Hematopoietic multipotent progenitor cell (in vitro differentiated cells): ENCODE measurements at places on chromosomes 11 and 22.

DNA sequence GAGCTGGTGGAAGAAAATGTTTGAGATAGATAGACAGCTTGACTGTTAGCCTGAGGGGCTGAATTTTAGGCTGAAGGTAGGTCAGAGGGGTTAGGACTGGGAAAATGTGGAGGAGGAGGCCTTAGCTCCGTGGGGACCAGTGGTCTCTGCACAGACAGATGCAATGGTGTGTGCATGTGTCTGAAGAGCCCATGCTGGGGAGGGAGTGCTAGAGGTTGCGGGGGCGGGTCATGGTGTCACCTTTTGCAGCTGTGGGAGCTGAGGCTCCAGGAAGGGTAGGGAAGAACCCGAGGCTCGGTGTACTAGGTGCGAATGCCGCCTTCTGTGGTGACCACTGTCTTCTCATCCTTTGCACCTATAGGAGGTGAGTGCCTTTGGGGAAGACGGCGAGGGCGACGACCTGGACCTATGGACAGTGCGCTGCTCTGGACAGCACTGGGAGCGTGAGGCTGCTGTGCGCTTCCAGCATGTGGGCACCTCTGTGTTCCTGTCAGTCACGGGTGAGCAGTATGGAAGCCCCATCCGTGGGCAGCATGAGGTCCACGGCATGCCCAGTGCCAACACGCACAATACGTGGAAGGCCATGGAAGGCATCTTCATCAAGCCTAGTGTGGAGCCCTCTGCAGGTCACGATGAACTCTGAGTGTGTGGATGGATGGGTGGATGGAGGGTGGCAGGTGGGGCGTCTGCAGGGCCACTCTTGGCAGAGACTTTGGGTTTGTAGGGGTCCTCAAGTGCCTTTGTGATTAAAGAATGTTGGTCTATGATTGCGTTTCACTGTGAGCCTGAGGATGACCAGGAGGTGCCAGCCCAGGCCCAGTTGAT, 1.6 kb downstream of the SDF2L1 start:
- no peak for DNase-seq

GRCh38 chr22:35510481-35510934, 30.1 kb upstream of the RASD2 start:
- DNase-seq = no peak

DNA sequence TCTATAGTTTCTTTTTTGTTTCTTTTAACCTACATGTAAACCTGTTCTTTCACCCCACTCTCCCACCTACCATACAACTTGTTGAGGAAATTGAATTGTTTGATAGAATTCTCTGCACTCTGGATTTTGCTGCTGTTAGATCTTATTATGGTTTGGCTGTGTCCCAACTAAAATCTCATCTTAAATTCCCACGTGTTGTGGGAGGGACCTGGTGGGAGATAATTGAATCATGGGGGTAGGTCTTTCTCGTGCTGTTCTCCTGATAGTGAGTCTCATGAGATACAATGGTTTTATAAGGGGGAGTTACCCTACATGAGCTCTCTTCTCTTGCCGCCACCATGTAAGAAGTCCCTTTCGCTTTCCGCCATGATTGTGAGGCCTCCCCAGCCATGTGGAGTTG, 15.0 kb upstream of the PITPNB start:
- DNase-seq = no peak

DNA sequence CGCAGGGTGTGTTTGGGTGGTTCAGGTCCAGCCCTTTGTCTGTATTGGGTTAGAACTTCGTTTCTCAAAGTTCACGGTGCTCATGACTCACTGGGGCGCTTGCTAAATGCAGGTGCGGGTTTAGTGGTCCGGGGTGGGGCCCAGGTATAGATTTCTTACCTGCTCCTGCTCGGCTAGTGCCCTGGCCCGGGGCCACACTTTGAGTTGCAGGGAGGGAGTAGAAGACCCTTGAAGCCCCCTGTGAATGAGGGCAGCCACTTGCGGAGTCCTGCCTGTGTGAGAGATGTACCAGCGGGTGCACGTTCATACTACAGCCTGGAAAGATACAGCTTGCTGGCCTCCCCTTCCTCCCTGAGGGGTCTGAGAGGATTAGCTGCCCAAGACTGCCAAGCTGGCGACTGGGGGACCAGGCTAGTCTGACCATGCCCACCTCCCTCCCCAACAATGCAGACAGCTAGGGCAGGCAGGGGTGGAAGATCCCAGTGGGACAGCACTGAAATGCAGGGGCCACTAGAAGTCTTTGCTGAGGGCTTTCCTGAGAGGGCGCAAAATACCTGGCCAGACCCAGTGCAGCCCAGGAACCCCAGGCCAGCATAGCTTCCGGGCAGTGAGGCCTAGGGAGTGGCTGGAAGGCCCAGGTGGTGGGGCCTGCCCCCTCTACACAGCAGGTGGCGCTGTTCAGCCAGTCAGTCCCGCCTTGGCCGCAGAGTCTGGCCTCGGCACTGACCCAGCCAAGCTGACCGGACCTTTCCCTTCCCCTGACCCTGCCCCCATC, 5.1 kb upstream of the MYRF start:
- DNase-seq = no peak

- no peak for DNase-seq
Observed at GRCh38 chr11:69796063-69796462, 20.9 kb upstream of the FGF4 start.

- DNase-seq = no peak
Observed at GRCh38 chr11:1165256-1166041, 7.7 kb downstream of the MUC5AC start.

DNA sequence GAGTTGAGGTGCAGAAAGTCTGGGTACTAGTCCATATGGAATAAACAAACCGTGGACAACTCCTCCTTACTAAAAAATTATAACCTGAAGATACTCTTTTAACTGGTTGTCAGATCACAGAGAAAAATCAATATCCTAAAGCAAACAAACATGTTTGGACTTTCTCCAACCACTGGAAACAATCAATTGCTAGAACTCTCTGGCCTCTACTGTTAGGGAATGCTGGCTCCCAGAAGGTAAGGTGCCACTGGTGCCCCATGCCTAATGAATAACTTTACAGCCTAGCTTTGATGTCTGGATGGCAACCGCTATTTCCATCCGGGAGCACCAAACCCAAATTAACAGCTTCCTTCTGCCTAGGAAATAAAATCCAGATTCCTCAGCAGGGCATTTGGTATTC, 74.5 kb downstream of the AMBRA1 start:
- no peak for DNase-seq

GRCh38 chr11:109704432-109704831, 282.4 kb downstream of the C11orf87 start:
- DNase-seq = no peak

DNA sequence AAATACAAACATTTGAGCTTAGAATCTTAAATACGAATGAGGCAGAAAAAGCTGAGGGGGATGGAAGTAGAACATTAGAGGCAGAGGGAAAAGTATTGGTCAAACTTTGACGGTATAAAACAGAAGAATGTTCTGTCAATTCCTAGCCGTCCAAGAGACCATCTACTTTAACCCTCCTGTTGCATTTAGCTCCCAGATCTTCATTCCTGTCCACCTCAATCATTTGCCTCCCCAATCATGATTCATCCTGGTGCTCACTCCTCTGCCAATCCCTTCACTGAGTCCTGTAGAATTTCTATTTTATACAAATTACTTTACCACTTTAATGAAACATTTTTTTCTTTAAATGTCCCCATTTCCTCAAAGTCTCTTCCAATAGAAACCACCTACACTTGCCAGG, 28.2 kb downstream of the C2CD3 start:
- no peak for DNase-seq

DNA sequence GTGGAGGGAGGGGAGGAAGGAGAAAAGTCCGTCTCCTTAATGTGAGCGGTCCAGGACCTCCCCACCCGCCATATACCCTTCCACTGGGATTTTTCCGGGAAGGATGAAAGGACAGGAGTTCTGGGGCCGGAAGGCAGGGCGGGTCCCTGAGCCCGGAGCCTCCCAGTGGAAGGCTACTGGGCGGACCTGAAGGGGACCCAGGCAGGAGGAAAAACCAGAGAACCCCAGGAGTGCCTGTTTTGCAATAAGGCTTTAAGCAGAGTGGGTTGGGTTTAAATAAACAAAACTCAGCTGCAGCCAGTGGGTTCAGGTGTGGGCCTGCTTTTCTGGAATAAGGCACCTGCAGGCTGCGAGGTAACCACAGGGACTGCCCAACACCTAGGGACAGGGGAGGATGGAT, 1.7 kb upstream of the CELSR1 start:
- no peak for DNase-seq

- DNase-seq = no peak
Observed at GRCh38 chr11:103364687-103365086, 255.5 kb downstream of the DYNC2H1 start.

DNA sequence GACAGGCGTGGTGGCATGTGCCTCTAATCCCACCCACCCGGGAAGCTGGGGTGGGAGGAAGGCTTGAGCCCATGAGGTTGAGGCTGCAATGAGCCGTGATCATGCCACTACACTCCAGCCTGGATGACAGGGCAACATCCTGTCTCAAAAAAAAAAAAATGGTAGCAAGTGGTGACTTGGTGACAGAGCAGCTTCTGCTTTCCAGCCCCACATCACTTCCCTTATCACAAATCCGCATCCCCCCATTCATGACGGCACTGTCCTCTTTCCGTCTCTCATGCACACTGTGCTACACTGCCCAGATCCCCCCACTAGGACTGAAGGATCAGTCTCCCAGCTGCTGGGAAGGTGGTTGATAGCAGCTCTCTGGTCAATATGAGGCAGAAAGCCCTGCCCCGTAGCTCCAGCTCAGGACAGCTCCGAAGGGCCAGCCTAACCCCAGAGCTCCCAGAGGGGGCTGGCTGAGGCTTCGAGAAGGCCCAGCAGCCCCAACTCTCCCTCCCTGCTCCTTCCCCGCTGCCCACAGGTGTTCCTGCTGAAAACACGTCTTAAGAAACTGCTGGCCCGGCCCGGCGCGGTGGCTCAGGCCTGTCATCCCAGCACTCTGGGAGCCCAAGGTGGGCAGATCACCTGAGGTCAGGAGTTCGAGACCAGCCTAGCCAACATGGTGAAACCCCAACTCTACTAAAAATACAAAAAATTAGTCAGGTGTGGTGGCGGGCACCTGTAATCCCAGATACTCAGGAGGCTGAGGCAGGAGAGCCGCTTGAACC, 15.9 kb downstream of the PGA5 start:
- peak; percentile 75 for DNase-seq

- DNase-seq = no peak
Observed at GRCh38 chr11:117910941-117911655, 18.1 kb downstream of the TMPRSS13 start.

- no peak for DNase-seq
Observed at GRCh38 chr11:56706486-56706885, 7.6 kb downstream of the OR9G1 start.

GRCh38 chr11:96827164-96827563, 437.4 kb downstream of the JRKL start:
- DNase-seq = no peak

DNA sequence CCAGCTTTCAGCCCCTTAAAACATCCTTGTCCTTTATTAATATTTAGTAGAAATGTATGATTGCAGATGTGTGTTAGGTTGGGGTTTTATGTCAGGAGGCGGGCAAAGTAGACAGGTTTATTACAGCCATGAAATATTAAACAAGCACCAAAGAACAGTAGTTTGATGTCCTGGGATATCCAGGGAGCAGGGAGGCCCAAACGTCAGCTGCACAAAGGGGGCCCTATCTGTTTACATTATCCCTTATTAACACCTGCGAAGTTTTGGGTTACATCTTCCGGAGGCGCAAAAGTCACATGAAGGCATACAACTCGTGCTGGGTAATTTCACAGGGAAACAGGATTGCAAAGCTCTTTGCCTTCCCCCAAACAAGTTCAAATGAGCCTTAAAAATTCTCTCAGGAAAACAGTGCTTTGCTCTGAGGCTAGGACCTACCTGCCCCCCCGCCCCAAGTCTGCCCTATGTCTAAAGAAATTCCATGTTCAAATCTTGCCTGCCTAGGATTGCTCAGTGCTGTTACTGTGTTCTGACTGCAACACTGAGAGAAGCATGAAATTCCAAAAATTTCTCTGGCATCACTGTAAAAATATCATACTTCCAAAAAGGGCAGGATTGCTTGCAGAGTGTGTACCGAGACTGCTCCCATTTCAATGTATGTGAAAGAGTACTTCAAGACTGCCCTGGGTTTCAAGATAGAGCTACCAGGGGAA, 8.9 kb downstream of the MN1 start:
- no peak for DNase-seq

- DNase-seq = no peak
Observed at GRCh38 chr11:73171436-73172161, 29.5 kb upstream of the FCHSD2 start.

DNA sequence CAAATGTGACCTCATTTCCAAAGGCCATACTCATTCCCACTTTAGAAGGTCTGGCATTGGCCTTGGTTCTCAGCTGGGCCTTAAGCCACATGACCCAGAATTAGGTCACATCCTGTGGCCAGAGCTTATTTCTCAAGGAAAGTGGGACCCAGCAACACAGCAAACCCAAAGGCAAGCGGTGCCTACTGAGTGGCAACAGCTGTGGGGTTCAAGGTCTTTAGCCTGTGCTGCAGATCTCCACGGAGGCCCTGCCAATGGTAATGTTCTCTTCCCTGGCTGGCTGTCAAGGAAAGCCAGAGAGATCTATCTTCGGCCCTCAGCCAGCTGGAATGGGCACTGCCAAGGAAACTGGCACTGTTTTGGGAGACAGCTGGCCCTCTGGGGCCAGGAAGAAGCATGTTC, 41.5 kb upstream of the TP53I11 start:
- DNase-seq = no peak

DNA sequence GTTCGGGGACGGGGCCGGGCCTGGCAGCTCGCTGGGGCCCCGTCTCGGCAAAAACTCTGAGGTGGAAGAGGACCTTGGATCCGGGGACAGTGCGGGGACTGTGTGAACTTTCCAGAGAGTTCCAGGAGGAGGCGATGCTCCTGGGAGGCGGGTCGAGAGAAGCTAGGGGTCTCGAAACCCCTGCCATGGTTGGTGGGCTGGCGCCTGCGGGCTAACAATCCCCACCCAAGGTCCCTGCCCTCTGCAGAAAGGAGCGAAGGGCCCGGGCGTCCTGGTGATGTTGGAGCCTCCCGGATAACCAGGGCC, 4.7 kb upstream of the GRK2 start:
- DNase-seq = no peak

GRCh38 chr11:45102810-45103621, 43.4 kb upstream of the PRDM11 start:
- DNase-seq = peak; percentile 55
